Stimulated activated CD4-positive, alpha-beta T cell treated with anti-CD3 and anti-CD28 coated beads, Interleukin-4, amount 100 ng/mL, for 24 hours (primary cell): ENCODE measurements at places on chromosomes 7 and 10.

DNA sequence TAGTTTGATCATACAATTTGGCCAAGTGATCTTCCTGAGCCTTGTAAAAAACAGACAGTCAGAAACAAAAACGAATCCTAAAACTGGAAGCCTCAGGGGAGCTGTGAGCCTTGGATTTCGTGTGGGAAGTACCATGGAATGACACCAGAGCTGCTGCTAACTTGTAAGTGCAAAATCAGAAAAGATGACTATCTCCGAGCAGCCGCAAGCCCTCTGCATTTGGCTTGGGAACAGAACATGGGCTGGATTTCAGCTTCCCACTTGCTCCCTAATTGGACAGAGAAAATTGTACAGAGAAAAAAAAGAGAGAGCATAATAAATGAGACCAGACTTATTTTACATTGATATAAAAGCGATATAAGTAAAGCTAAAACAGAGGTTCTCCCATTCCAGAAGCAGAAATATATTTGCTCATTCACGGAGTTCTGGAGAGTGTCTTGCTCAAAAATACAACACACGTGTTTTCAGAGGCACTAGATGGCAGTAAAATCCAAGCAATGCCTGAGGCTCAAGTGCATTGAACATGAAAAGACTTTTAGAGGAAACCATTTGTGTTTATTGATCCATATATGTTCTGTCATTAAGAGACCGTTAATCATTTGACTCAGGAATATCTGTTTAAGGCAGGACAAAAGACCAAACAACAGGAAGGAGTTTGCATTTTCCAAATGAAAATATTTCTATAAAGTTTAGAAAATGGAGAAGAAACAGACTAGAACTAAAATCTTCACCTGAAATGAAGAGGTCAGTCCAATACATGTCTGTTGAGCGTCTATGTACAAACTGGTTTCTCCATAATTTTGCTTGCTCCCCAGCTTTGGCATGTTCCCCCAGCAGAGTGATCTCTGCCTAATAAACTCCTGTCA is 78.3 kb upstream of the SLC26A5 start:
- no peak for DNase-seq

DNA sequence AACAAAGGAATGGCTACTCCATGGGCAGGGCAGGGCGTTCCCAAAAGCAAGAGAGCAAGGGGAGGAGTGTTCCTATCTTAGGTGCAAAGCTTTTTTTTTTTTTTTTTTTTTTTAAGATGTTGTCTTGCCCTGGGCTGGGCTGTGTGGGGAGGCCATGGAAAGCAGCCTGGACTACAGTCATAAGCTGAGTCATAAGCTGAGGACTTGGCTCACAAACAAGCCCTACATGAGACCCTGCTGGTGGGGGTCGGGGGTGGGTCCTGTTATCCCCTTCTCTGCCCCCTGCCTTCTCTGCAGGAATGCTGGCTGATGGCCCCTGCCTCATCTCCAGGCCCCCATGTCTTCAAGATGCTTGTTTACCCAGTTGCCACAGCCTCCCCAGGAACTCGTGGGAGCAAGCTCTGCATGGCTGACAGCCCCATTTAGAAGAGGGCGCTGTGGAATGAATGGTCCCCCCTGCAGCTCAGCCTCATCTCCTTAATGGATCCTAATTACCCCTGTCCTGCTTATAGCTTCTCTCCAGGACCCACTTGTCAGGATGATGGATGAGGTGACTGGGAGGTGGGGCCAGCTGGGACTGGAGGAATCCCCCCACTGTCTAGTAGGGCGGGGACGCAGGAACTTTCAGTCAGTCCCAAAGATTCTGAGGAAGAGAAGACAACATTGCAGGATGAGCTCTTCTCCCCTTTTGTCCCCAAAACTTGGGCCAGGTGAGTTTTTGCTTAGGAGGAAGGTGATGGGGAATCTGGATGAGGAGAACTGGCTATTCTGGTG is 340.8 kb upstream of the PODXL start:
- no peak for DNase-seq

DNA sequence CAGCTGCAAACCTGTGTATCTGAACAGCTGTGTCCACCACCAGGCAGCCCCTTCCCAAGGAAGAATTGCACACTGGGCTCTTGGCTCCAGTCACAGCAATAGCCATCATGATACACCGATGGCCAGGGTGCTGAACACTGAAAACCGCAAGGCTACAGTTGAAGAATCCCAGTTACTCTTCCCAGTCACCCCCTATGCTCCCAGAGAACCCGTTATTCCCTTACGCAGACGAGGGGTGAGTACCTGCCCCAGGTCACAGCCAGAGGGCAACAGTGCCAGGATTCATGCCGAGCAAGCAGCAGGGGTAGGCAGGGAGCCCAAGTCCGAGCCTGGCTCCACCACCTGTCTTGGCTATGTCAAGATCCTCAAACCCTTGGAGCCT is 57.8 kb downstream of the RASGEF1A start:
- no peak for DNase-seq

- DNase-seq = no peak
Measured at GRCh38 chr10:63539994-63540393, 18.8 kb downstream of the REEP3 start.

DNA sequence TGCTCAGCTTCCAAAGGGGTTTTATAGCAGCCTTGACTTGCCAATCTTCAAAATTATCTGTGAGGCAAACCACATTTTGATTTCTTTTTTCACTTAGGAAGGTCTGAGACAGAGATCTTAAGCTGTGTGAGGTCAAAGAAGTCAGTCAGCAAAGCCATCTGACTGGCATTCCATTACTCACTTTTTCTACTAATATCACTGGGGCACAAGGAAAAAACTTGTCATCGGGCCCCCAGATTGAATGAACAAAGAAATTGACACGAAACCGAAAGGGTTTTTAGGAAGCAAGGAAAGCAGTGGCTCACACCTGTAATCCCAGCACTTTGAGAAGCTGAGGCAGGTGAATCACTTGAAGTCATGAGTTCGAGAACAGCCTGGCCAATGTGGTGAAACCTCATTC is 78.5 kb upstream of the FRMD4A start:
- DNase-seq = peak; percentile 75

DNA sequence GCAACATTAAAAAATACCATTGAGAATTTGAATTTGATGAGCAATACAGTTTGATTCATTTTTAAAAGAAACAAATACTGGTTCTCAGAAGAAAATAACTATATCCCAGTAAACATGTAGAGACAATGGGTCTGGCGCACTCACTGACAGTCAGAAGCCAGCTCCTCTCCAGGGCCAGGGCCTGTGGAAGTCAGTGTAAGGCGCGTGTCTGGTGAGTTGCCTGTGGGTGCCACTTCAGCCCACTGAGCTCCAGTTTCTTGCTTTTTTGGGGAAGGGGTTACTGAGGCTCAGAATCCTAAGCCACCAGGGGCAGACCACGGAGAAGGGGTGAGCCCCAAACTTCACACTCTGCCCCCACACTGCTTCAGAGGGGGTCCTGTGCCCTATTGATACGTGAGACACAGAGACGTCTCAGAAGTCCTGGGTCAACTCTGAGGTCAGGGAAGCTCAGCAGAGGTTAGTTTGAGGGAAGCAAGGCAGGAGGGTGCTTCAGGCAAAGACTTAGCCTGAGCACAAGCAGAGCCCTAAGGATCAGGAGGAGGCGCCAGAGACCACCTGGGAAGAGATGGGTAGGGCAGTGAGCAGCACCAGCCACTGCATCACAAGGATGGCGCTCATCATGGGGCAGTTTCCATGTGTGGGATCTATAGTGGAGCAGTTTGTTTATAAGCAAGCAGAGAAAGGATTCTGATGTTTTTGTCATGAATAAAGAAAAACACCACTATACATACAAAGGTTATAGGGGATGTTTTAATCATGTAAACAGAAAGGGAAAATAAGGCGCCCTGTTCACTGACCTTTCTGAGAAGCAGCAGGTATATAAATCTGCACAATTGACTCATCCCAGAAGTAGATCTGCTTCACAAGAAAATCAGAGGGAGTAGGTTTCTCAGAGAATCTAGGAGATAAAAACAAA is 95.7 kb downstream of the PKD1L1 start:
- DNase-seq = no peak

GRCh38 chr7:7790041-7790741 is 71.8 kb upstream of the RPA3 start:
- no peak for DNase-seq

- DNase-seq = no peak
Measured at GRCh38 chr7:113657603-113658002, 261.2 kb downstream of the PPP1R3A start.

DNA sequence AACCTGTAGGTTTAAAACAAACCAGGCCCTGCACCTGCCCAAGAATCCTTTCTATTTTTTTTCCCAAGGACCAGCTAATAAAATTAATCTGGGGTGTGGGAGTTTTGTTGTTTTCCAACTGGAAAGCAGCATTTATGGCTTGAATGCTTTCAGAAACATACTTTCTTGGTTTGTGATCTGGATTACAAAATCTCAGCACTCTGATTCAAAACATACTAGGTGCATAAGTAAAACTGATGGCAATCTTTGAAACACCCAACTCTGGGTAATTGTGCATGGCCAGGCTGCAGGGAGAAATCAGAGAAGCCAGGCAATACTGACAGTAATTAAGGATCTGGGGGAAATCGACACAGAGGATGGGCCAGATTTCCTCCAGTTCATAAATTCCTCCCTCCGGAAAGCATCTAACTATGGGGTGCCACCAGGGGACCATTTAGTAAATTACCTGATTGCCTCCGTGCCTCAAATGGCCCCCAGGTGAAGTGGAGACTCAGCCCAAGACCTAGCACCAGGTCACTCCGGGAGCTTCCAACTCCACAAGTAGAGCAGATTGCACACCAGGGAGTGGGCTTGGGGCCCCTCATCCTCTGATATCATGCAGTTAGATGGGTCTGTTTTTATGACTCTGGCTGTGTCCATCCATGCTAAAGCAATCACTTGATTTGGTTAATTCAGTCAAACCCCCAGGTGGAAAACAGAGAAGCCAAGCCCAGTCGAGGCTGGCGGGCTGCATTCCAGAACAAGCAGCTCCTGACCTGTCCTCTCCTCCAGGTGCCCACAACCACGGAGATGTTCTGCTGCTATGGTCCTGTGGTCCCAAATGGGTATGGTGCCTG is 15.2 kb upstream of the C10orf53 start:
- DNase-seq = no peak

DNA sequence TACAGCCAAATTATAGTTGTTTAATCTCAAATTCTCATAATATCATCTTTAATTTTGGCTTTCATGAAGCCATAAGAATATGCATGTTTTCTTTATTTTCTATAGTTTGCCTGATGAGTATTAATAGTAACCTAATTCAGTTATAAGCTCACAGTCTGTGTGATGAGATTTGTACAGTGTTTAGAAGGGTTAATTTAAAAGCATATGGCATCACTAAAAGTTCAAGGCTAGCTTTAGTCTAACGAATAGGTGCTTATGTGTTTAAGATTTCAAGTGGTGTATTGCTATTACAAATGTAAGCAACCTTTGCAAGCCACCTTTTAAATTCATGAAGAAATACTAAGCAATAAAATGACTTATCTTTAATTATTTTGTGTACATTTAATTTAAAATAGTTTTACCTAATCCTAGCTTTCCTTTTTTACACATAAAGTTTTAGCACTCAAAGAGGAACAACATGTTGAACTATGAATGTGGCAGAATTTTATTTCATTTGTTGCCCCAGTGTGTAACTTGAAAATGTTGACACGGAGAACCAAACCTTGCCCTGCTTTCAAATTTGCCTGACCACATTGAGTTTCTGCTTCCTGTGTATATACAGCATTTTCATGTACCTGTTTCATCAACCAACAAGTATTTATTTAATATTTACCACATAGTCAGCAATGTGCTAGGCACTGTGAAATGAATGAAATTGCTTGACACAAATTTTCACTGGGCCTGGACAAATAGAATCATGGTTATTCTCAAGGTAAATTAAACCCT is 41.5 kb downstream of the TET1 start:
- DNase-seq = no peak

GRCh38 chr10:72344932-72345331 is 9.8 kb downstream of the DNAJB12 start:
- DNase-seq = no peak

DNA sequence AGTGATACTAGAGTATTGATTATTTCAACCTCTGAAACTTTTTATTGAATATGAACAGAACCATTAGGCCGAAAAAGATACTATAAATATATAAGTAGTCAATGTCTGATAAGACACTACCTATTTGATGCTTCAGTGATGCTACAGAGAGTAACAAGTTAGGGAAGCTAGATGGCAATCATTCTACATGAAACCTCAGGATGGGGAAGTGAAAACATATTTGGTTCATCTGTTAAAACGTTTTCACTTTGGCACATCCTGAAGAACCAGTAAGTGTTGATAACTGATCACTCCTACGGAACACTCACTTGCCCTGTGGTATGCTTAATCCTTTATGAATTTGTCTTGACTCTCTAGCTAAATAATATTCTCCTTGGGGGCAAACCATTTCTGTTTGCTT is 1064.9 kb downstream of the NXPH1 start:
- DNase-seq = no peak

- DNase-seq = no peak
Measured at GRCh38 chr7:142806022-142806356, 35.2 kb downstream of the PRSS2 start.

- no peak for DNase-seq
Measured at GRCh38 chr7:69095649-69096048, 502.6 kb upstream of the AUTS2 start.

DNA sequence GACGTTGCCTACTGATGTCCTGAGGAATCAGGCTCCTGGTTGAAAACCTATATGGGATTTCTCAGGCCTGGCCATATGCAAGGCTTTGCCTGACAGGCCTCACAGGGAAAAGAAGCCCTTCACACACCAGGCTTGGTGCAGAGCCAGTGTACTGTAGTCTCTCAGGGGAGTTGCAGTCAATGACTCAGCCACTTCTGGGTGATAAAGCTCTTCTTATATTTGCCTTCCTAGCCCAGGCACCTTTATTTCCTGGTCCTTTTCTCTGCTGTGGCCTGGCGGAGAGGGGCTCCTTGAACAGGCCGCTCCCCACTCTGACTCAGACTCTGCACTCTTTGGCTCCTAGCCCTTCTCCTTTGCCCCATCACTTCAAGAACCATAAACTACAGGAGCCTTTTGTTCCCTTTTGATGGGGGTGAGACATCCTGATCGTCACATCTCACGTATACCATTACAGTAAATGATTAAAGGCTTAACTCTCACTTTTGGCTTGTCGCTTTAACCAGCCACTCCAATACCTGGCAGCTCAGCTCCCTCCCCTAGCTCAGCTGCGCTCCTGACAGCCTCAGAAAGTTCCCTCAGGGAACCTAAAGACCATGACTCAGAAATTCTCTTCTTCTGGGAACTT is 33.5 kb downstream of the DPY19L1 start:
- no peak for DNase-seq

DNA sequence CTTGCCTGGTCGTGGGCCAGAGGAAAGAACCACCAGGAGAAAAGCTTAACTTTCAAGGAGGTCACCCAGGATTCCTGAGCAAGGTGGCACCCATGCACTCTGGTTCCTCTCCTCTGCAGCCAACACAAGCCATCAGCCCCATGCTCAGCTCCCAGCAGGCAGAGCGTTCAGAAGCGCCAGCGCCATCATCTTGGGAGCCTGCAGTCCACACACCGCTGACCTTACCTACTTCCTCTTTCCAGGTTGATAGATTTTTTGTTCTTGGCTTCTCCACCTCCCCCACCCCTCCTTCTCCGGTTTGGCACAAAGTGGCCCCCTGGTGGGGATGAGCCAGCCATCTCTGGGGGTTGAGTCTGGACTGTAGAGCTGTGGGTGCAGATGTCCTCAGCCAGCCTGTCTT is 1.7 kb upstream of the WDR86 start:
- no peak for DNase-seq
